ENCODE measurements at places on chromosomes 5 and 9. TPM values are rescaled to one million over a fixed set of nuclear protein-coding genes. Genes with fewer than 3 reads are reported as not detected.

OGN gene
- not detected for total RNA-seq

PCDHGA7 gene
- total RNA-seq, result 0.65 TPM

ZNF366 gene
- total RNA-seq, result under 0.01 TPM

HMCN2 gene
- total RNA-seq, result not detected

Measured in epithelial cell of alveolus of lung (primary cell).